Hypothalamus (tissue), 51 donors: ENCODE measurements at places on chromosomes 12 and 14.

DNA sequence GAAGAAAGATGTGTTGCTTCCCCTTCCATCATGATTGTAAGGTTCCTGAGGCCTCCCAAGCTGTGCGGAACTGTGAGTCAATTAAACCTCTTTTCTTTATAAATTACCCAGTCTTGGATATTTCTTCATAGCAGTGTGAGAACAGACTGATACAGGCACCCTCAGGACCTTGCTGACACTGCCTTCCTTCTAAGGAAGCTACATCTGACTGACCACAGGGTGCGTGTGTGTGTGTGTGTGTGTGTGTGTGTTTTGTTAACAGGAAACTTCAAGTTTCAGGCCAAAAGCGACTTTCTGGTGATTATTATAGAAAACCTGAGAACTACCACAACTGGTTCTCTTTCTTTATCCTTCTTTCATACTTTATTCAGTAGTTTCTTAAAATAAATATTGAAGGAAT lies 149.0 kb downstream of the CAPZA3 start:
- DNase-seq: no peak

GRCh38 chr14:51650716-51651387 lies 858 bp upstream of the FRMD6 start:
- DNase-seq: no peak

DNA sequence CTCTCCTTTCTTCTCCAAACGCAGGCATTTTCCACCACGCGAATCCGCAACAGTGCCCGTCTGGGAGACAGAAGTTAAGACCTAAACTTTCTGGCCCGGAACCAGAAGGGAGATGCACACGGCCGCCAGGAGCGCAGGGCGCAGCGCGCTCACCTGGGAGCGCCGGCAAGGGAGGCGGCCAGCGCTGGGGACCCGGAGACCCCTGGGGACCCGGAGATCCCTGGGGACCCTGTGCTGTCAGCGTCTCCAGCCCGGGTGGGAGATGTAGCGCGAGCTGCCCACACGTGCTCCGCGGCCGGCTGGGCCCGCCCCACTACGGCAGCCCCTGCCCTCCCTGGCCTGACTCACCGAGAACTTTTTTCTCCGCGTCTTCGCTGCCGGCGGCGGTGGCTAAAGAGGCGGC lies 620 bp downstream of the YBX3 start:
- DNase-seq: no peak

GRCh38 chr14:68168460-68169109 lies 349.0 kb downstream of the RAD51B start:
- no peak for DNase-seq

GRCh38 chr12:121513464-121514183 lies 67.2 kb downstream of the KDM2B start:
- DNase-seq: no peak

- no peak for DNase-seq
These were observed 138.1 kb upstream of the C14orf180 start for GRCh38 chr14:104441275-104442106.
